GOT3 (cell line): ENCODE measurements at places on chromosomes 5 and 9.

GRCh38 chr5:40431734-40432133, 248.0 kb upstream of the PTGER4 start:
- no peak for DNase-seq

DNA sequence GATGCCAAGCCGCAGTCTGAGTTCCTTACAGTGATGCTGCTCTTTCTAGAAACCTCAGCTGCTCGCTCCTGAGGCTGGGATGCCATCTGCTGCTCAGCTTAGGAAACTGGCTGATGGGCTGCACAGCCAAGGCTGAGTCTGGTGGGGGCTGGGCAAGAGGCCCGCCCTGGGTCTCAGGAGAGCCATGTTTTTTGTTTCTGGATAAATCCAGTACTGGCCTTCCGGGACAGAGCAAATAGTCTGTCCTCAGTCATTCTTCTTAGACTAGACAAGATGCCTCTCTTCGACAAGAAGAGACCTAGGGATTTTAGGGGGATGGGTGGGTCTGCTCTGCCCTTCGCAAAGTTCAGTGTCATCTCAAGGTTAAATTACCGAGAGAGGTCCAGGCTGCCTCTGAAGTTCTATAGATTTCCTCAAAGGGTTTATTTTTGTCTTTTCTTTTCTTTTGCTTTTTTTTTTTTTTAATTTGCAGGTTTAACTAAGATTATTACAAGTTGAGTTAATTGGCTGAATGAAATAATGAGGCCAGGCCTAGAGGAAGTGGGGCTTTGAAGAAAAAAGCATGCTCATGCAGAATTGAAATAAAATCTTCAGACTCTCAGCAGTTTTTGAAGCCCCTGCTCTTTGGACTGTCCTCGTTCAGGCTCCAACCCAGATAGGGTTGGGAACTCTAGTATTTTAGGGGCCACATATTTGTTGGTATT, 30.6 kb upstream of the MATR3 start:
- peak; percentile 52 for DNase-seq

DNA sequence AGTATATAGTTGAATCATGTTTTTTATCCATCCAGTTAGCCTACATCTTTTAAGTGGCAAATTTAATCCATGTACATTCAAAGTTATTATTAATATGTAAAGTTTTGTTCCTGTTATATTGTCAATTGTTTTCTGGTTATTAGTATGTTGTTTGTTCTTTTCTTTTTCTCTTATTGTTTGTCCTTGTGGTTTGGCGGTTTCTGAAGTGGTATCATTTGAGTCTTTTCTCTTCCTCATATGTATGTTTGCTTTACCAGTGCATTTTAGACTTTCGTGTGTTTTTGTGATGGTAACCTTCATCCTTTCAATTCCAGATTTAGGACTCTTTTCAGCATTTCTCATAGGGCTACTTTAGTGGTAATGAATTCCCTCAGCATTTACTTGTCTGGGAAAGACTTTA, 130.4 kb upstream of the RFX3 start:
- no peak for DNase-seq

DNA sequence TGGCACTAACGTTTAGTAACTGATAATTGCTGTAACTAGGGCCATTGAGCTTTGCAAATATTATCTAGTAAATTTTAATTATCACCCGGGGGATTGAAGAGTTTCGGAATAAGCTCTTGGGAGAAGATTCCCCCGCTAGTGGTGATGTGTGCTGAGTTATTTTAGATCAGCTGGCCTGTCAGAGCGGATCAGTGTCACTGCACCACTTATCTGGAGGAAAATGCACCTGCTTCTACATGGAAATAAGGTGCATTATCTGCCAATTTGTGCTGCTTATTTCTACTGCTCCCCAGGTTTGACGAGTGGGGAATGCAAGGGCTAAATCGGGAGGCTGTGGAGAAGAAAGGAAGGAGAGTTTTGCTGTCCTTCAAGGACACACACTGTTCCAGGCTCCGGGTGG, 518.6 kb downstream of the TLE4 start:
- DNase-seq: no peak

DNA sequence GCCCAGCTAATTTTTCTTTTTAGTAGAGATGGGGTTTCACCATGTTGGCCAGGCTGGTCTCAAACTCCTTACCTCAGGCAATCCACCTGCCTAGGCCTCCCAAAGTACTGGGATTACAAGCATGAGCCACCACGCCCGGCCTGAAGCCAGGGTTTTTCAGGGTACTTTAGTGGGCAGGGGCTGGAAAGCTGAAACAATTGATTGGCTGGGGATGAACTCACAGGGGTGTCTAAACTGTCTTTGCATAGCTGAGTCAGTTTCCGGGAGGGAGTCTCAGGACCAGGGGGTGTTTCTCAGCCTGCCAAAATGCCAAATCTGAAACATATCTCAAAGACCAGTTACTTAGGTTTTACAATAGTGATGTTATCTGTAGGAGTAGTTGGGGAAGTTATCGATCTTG, 46.1 kb downstream of the PRUNE2 start:
- DNase-seq: no peak

DNA sequence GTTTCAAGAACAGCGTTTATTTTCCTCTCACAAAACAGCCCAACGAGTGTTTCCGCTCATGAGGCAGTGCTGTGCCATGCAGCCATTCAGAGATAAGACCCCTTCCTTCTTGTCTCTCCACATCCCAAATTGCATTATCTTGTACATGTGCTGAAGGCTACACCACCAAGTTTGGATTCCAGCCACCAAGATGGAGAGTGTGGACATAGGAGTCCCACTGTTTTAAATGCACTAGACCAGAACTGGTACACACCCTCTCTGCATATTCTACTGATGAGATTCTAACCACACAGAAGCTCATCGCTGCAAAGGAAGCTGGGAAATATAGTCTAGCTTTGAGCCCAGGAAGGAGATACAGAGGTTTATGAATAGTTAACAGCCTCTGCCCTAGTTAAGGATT, 509.4 kb downstream of the NFIB start:
- DNase-seq: no peak

- no peak for DNase-seq
Observed at GRCh38 chr5:119071561-119071995, 691 bp downstream of the DMXL1 start.

DNA sequence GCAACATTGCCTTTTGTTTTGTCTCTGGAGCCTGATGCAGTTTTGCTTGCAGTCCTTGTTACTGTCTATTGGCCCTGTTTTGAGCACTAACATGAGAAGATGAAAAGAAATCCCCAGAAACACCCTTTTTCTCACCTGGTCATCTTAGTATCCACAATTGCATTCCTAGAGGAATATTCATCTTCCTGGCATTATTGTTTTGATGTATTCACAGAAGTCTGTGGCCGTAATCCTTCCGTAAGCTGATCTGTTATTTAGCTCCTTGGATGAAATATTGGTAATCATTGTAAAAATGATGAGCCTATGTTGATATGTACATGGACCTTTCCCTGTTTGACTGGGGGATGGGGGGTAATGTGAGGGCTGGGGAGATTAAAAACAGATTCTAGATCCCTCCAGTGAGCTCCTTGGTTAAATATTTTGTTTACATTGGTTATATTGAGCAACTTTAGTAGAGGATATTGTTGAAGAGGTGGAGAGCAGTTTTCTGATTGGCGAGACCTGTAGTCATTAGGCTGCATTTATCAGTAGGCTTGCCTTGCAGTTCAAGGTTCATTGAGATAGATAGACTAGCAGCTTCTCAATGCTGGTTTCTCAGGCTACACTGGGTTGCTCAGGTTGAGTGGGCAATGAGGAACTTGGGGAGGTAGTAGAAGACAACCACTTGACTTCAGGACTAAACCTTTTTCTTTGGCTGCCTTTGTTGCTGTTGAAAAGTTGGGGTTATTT, 117.5 kb downstream of the MACIR start:
- DNase-seq: no peak

DNA sequence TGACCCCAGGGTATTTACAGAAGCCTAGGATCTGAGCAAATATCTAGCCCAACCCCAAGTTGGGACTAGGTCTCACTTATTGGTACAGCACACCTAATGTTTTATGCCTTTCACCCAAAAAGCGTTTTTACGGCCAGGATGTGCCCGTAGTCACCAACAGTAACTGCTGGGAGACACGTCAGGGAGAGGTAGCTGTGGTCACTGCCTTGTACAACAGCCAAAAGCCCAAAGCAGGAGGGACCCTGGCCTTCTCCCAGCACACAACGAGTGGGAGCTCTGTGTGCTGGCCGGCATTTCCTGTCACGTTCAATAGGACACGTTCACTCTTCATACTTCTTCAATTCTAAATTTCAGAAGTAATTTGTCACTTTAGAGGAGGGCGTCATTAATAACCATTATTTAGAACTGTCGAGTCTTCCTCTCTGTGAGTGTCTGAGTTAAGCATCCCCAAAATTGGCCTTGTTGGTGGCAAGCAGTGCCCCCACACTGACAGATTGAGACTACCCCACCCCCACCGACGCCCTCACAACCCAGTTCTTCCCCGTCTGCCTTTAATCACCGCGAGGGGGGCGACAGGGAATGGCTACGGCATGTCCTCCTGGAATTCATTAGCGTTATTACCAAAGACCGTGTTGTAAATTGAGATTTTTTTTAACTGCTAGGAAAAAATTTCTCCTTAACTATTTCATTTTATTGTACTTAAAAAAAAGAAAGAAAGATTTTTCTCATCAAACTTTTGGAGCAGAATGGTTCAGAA, 80.7 kb downstream of the MVB12B start:
- DNase-seq: no peak

GRCh38 chr5:39478863-39479262, 54.1 kb upstream of the DAB2 start:
- no peak for DNase-seq

DNA sequence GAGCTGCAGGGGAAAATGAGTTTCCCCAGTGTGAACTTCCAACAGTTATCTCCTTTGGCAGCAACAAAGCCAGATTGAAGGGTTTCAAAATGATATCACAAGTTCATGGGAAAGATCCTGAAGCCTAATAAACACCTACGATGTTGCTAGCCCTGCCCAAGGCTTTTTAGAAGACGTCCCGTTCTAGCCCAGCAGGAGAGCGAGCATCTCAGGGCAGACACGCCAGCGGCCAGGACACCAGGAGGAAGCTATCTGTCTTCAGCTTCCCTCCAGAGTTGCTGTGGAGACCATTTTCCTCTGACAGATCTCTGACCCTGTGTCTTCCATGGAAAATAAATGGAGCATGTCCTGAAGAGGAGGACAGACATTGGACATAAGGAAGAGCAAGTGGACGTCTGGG, 98.4 kb downstream of the FBXO38 start:
- no peak for DNase-seq

DNA sequence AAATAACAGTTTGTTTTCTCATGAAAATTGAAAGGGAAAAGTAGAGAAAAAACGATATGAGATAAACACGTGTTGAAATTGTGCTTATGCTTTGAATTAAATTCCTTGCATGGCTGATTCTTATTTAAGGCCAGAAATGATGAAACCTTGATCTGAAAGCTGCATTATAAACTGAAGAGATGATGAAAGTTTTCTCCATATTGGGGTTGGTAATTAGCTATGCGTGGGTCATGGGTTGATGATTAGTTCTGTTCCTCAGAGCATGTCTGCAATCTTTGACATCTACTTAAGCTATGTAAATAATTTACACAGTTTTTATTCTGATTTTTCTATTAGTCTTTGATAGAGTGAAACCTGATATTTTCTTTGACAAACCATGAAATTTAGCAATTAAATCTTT, 264.1 kb downstream of the CD180 start:
- no peak for DNase-seq

DNA sequence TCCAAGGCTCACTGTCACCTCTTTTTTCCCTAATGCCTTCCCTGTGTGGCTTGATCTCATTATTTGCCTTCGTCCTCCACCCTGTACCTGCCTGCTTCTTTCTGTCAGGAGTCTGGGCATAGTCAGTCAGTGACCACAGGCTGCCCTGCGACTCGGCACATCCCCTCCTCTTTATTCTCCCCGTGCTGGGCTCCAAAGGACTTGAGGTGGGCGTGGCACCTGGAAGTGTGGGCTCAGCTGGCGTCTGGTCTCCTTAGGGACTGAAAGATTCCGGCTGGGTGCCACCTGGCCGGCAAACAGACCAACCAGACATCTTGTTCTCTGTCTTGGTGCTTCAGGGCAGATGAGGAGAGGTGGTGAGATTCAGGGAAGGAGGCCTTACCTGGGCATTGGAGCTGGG, 29.6 kb upstream of the PRDM12 start:
- no peak for DNase-seq

- DNase-seq: no peak
Observed at GRCh38 chr5:11564706-11565105, 339.5 kb downstream of the CTNND2 start.

DNA sequence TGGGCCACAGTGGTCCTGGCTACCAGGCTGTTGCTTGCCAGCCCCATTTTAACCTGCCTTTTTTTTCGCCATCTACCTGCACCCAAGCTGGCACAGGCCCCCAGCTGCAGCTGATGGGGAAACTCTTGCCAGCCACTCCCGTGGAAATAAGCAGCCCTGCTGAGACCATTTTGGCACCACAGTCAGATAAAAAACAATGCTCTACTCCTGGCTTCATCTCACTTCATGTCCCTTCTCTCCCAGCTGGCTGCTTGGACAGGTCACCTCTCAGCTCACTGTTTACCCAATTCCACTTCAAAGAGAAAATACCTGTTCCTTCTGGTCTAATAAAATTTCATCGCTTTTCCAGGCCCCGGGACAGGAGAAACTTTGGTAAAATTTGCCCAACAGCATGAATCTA, 322.6 kb upstream of the SLC30A5 start:
- DNase-seq: no peak

GRCh38 chr5:25979086-25979485, 1059.3 kb downstream of the CDH9 start:
- no peak for DNase-seq

- no peak for DNase-seq
Observed at GRCh38 chr9:73129941-73130685, 21.6 kb upstream of the ANXA1 start.

GRCh38 chr5:176816043-176816745, 5.8 kb downstream of the UNC5A start:
- no peak for DNase-seq
